ENCODE measurements at places on chromosomes 1 and 21.

DNA sequence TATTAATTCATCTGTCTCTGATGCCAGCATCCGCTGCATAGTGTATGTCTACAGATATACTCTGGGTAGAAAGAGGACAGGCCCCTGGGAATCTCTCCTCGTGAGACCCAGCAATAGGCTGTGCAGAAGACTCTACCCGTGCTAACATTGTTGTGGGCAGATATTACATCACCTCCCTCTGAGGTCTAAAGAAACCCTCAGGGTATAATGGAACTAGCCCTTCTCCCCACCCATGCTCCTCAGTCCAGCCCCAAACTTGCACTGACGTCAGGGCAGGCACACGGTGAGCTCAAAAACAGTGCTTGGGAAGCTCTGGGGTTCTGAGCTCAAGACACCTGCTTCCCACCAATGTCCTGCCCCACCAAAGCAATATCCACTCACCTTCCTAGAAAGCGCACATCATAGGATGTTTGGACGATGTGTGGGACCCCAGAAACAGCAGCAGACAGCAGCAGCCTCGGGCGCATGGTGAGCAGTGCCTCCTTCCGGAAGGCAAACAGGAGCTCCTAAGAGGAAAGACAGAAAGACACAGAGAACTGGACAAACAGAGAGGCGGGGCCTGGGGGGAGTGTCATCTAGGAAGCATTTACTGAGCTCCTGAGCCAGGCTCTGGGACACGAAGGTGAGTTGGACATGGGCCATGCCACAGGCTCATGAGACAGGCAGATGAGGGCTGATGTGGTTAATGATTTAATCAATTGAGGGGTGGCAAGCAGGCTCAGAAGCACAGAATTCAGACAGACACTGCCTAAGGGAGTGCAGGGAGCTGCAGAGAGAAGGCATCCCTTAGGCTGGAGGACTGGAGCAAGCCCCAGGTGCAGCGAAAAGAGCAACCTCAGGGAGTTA, 4.8 kb downstream of the OVGP1 start:
- DNase-seq: peak; percentile 52

GRCh38 chr1:205582471-205583291, 49.1 kb downstream of the ELK4 start:
- no peak for DNase-seq

DNA sequence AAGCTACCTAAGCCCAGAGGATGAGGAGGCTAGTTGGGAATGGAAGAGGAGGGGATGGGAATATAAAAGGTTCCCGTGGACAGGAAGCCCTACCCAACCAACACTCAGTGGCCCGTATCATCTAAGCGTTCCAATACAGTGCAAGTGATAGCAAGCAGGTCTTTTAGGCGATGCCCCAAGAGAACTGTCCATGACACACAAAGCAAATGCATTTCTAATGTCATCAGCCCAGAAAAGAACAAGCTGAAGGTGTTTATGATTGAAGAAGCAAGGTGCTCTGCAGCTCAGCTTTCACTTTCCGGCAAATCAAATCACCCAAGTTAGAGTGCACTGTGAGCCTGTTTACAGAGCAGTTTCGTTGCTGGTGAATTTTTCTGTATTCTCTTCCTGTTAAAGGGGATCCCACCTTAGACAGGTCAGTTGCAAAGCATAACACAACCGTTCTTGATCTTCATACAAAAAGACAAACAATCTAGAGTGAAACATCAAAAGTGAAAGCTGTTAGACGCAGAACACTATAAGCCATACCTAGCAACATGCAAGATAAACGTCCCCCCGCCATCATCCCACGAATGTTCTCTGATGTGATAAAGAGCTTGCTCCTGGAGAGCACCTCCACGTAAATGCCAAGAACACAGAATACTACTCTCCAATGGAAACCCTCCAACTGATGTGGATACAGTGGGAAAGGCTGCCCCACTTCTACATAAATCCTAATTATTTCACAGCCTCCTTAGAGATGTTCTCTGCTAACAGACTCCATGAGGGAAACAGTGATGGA, 54.0 kb downstream of the PGBD5 start:
- DNase-seq: no peak

DNA sequence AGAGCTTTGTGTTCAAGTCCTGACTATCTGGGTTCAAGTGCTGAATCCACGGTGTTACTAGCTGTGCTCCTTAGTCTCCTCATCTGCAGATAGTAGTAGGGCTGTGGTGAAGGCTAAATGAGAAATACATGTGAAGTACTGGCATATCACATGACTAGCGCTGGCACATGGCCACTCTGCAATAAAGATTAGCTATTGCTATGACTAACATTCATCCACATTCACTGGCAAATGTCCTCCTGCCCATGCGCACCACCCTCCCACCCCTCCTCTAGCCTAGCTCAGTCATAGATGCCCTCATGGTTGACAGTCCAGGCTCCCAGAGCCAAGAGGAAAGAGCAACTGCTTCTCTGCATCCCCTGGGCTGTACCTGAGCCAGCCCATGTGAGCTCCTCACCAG, 8.5 kb upstream of the COL8A2 start:
- peak; percentile 93 for DNase-seq

DNA sequence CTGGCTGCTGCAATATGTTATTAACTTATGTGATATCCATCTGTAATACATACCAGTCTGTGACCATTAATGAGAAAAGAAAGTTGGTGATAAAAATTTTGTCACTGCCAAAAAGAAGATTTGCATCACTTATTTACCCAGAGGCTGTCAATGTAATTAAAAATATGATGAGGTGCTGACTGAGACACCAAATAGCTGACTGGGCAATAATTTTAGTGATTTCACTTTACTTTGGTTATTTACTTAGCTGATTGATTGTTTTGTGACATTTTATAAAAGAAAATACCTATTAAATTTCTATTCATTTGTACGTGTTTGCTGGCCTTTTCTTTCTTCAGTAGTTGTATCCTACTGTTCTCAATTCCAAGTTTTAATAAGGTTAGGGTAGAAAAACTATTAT, 139.2 kb downstream of the HLX start:
- DNase-seq: no peak

DNA sequence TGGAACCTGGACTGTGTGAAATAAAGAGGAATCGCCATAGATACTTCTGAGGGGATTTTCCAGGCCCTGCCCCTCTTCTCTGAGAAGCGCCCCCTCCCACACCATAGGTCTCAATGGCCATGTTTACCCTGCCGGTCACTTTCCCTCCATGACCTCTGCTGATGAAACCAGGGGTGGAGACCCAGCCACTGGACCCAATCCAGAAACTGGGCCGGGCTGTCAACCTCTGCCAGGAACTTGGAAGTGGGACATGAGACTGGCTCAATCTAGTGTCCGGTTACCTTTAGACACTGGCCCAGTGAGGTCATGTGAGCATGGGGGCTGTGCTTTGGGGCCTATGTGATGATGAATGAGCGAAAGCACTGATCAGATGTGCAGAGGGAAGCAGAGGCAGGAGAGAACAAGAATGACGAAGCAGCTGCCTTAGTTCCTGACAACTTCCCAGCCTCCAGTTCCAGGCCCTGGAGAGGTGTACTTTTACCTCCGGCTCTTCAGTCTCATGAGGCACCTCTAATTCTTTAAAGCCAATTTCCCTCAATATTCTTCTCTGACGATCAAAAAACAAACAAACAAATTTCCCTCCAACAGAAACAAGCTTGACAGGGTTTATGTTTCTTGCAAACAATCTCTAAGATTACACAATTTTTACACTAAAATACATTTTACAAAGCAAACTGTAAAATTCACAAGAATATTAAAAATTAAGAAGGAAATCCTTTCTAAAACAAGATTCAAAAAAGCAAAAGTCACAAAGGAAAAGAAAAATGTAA, 4.9 kb downstream of the ASAP3 start:
- peak; percentile 10 for DNase-seq

DNA sequence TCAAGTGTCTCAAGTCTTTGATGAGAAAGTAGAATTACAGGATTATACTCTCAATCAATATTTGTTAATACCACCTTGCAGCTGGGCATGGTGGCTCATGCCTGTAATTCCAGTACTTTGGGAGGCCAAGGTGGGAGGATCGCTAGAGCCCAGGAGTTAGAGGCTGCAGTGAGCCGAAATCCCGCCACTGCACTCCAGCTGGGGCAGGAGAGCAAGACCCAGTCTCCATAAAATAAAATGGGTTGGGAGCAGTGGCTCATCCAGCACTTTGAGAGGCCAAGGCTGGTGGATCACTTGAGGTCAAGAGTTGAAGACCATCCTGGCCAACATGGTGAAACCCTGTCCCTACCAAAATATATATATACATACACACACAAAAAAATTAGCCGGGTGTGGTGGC, 1.2 kb upstream of the NCMAP start:
- DNase-seq: no peak
